KBM-7 (cell line): ENCODE measurements at places on chromosomes 2 and 18.

DNA sequence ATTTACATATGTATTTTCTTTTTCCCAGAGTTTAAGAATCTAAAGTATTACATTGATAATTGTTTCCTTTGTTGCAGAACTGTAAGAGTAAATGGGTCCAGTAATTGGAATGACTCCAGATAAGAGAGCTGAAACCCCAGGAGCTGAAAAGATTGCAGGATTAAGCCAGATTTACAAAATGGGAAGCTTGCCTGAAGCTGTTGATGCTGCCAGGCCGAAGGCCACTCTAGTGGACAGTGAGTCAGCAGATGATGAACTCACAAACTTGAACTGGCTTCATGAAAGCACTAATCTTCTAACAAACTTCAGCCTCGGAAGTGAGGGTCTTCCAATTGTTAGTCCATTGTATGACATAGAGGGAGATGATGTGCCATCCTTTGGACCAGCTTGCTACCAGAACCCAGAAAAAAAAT lies 183.8 kb upstream of the STON1 start:
- no peak for DNase-seq

GRCh38 chr2:101971836-101972235 lies 19.9 kb upstream of the IL1R2 start:
- DNase-seq = no peak

DNA sequence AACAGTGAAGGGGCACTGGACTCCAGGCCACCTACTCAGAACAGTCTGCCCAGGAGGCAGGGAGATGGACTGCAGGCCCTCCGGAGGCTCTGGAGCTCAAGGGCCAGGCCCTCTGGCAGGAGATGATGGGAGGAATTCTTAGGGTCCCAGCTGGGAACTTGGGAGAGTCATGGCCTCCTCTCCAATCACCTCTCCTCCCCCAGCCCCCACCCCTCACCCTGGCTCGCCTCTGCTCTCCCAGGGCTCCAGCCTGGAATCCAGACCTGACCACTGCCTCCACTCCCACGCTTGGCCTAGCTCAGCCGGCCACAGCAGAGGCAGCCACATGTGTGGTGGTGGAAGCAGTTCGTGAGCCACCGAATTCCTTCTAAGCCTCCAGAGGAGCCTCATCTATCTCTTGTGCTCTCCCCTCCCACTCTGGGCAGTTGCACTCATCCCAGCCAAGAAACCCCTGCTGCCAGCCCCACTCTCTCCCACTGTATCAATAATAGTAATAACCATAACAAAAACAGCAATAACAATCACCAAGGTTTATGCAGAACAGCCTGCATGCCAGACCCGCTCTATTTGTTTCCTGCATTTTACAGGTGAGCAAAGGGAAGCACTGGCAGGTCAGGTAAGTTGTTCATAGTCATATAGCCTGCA lies 67.4 kb downstream of the TNS1 start:
- no peak for DNase-seq

GRCh38 chr18:58838165-58838860 lies 26.4 kb upstream of the ZNF532 start:
- DNase-seq = no peak

DNA sequence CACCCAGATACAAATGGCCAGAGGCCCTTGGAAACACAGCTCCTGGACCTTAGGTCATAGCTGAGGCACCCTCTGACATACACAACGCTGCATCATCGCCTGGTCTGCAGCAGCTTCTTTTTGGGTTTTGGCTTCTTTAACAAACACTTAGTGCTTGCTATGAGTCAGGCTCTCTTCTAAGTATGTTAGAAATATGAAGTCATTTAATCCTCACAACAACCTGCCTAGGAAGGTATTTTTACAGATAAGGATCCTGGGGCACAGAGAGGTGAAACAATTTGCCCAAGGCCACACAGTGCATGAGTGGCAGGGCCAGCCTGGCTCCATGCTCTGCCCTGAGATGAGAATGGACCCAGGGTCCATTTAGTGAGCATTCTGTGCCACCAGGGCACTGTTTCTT lies 96.6 kb downstream of the TMEM17 start:
- no peak for DNase-seq

- DNase-seq = no peak
Observed at GRCh38 chr2:225337183-225337582, 62.3 kb upstream of the NYAP2 start.

- no peak for DNase-seq
Observed at GRCh38 chr18:74689251-74689650, 91.6 kb downstream of the ZNF407 start.

GRCh38 chr18:41966943-41967342 lies 11.9 kb downstream of the PIK3C3 start:
- no peak for DNase-seq

- no peak for DNase-seq
Observed at GRCh38 chr2:103346780-103347179, 584.9 kb downstream of the TMEM182 start.

- DNase-seq = peak; percentile 18
Observed at GRCh38 chr2:20676353-20677215, 9.6 kb downstream of the GDF7 start.

GRCh38 chr18:63119647-63120046 lies 199.9 kb downstream of the BCL2 start:
- DNase-seq = peak; percentile 49

- peak; percentile 15 for DNase-seq
Observed at GRCh38 chr18:3885209-3885792, 435.3 kb downstream of the TGIF1 start.

DNA sequence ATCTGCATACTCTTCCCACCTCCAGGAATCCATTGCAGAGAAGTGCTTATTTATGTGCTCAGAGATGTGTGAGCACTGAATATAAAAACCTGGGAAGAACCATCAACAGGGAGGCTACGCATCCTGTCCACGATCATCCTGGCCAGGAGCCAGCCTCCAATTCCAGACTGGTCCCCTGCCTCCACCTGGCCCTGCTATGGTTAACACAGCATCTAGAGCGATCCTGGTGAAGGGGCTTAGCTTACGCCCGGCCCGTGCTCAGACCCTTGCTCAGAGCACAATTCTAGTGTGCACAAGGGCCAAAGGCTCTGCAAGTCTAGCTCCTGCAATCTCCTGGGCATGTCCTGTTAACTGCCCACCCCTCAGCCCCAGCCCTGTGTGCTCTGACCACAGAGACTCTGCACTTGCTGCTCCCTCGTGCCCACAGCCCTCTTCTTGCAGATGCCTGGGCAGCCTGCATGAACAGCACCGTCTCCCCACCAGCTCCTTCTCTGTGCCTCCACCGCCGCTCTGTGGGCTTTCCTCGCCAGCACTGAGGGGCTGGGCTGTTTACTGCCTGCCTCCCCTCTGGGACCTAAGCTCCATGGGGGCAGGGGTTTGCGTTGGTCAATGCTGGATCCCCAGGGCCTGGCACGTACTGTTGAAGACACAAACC lies 6.5 kb downstream of the PER2 start:
- DNase-seq = no peak

DNA sequence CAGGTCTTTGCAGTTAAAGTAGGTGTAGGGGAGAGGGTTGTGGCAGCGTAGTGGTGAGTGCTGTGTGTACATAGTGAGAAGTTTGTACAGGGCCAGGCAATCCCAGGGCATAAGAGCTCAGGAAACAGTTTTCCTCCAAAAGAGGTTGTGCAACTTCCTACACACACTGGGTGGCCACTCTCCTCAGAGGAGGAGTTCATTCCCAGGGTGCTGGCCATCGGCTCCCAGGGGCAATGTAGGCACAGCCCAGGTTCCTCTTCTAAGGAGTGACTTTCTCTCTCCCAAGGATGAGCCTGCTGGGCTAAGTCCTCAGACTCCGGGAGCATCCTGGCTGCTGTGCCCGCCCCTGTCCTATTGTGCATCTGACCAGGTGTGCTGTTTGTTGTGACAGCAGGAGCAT lies 3.0 kb downstream of the ACOXL start:
- peak; percentile 29 for DNase-seq

GRCh38 chr2:186460465-186460864 lies 25.6 kb upstream of the ZC3H15 start:
- DNase-seq = no peak

GRCh38 chr2:152349416-152349815 lies 14.4 kb downstream of the FMNL2 start:
- DNase-seq = no peak

- DNase-seq = no peak
Observed at GRCh38 chr2:157789256-157789655, 86.9 kb downstream of the ACVR1 start.

GRCh38 chr2:29014811-29015421 lies 33.8 kb downstream of the TOGARAM2 start:
- peak; percentile 79 for DNase-seq

- DNase-seq = no peak
Observed at GRCh38 chr18:64720781-64721464, 572.0 kb upstream of the LINC00305 start.

GRCh38 chr2:176865336-176865735 lies 347.3 kb upstream of the HNRNPA3 start:
- peak; percentile 62 for DNase-seq

GRCh38 chr2:179170901-179171300 lies 93.7 kb downstream of the SESTD1 start:
- DNase-seq = peak; percentile 35

DNA sequence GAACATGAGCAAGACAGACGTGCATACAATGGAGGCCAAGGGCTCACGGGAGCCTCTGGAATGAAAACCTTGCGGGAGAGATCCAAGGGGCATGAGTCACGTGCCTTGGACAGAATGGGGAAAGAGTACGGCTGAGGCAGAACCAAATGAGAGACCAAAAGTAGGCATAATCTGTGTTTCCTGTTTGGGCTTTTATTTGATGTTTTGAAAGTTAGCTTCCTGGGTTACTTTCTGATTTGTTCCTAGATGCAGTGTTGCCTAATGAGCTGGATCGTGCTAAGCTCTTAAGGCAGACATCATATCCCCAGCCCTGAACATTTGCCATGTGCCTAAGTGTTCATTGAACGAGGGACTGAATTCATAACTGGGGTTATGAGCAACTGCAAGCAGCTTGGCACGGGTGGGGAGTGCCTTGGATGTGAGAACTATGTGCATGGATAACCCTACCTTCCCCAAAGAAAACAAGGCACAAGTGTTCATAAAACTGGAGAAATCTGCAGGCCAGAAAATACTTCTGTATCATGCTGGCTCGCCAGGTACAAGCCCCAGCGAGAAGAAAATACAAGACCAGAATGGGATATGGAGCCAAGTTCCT lies 60.3 kb upstream of the RPL31 start:
- no peak for DNase-seq

- DNase-seq = peak; percentile 74
Observed at GRCh38 chr2:112941753-112942653, 31.0 kb downstream of the IL37 start.

- no peak for DNase-seq
Observed at GRCh38 chr2:20050646-20051531, 539 bp downstream of the LAPTM4A start.

GRCh38 chr2:55493220-55493619 lies 26.3 kb upstream of the CFAP36 start:
- no peak for DNase-seq

GRCh38 chr2:241489733-241490680 lies 18.4 kb downstream of the STK25 start:
- DNase-seq = no peak

GRCh38 chr18:62605685-62606084 lies 82.9 kb downstream of the ZCCHC2 start:
- no peak for DNase-seq

DNA sequence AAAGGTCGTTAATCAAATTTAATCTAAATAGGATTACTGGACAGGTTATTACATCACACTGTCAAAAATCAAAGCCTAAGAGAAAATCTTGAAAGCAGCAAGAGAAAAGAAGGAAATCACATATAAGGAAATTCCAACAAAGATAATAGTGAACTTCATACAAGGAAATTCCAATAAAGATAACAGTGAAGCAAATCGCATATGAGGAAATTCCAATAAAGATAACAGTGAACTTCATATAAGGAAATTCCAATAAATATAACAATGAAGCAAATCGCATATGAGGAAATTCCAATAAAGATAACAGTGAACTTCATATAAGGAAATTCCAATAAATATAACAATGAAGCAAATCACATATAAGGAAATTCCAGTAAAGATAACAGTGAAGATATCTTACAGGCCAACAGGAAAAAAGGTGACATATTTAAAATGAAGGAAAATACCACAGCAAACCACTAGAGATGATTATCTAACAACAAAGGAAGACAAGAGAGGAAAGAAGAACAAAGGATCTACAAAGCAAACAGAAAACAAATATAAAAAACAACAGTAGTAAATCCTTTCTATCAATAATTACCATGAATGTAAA lies 787.7 kb downstream of the CCDC85A start:
- no peak for DNase-seq

- no peak for DNase-seq
Observed at GRCh38 chr2:47510745-47511144, 107.8 kb downstream of the MSH2 start.

DNA sequence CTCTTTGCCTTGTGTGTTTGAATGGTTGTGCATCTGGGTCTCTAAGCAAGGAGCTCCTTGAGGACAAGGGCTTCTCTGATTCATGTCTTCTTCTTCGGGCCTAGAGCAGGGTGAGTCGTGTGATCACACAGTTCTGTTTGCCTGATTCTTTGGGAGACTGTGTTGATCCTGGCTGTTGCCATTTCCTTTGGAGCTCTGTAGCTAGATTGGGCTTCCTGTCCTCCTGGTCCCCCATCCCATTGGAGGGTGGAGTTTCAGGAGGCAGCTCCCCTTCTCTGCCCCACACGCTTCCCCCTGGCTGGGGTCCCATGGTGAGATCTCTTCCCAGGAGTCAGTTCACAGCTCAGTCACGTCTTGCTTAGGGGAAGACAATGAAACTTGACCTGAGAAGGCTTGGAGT lies 92.8 kb downstream of the TRIB2 start:
- DNase-seq = no peak

- DNase-seq = no peak
Observed at GRCh38 chr18:78586586-78586985, 393.0 kb upstream of the SALL3 start.

DNA sequence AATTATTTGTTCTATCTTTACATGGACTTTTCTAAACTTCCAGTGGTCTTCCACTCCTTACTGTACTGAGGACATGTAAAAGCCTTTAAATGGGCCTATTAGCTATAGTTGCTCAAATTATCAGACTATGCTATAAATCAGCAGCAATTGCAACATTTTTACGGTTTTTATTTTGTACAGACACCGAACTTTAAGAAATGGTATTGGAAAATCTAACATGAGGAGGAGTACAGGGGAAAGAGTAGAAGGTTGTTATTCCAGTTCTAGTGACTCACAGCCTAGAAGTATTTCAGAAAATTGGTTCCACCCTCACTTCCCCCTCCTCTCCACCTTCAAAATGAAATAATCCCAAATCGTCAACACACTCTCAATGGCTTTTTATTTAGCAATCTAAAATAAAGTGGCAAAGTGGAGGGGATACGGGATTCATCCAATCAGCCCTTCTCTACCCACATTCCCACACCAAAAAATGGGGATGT lies 1.1 kb downstream of the NCKAP1 start:
- DNase-seq = peak; percentile 16

DNA sequence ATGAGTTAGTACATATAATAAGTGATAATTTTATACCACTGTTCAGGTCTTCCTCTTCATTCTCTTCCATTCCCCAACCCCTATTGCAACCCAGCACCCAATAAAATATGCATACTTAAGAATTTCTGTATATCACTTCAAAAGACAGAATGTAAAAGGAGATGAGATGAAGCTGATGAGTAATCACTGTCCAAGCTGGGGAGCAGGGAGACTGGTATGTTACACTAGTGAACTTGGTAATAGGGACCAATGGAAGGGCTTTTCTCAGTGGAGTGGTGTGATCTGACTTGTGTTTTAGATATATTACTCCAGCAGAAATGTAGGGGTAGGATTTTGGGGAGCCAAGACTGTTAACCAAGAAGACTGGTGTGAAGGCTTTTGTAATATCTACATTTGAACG lies 18.0 kb upstream of the ARHGAP28 start:
- DNase-seq = no peak

GRCh38 chr2:88671786-88672427 lies 19.6 kb upstream of the RPIA start:
- DNase-seq = peak; percentile 64

GRCh38 chr2:73998933-73999332 lies 14.2 kb downstream of the TET3 start:
- DNase-seq = no peak
